ENCODE measurements at places on chromosomes 4 and X.

DNA sequence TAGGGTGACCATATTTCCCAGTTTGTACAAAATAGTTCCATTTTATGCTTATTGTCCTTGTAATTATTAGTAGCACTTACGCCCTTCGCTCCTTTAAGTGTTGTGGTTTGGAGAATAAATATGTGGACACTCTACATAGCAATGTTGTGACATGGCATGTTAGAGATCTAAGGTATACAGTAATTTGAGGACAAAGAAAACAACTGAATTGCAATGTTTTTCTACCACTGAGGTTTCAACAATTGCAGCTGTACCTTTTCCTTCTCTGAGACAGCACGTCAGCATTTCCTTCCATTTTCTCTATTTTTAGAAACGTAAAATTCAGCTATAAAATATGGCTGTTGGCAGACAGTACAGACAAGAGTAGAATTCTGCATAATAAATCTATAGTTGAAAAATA, 323.1 kb downstream of the MAPK10 start:
- no peak for DNase-seq

- no peak for DNase-seq
Measured at GRCh38 chrX:24282381-24283126, 31.3 kb downstream of the SUPT20HL2 start.

- no peak for DNase-seq
Measured at GRCh38 chr4:61992351-61992750, 792.2 kb downstream of the ADGRL3 start.

DNA sequence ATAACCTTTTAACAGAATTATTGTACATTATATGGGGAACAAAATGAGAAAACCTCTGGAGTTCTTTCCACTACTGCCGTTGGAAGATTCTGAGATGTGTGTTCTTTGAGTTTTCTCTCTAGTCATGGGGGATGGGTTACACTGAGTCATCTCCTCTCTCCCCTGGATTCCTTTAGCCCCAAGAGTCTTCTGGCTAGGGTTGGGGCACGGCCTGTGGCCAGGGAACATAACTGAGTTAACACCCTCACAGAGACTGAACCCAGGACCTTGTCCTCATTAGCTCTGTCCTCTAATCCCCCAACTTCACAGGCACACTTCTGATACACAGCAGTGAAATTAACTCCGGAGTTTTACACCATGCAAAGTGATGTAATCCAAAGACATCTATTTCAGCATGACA, 142.3 kb upstream of the F9 start:
- no peak for DNase-seq

GRCh38 chrX:46653482-46653881, 79.9 kb downstream of the CHST7 start:
- no peak for DNase-seq

GRCh38 chr4:157502656-157503055, 282.1 kb downstream of the GRIA2 start:
- DNase-seq = no peak

DNA sequence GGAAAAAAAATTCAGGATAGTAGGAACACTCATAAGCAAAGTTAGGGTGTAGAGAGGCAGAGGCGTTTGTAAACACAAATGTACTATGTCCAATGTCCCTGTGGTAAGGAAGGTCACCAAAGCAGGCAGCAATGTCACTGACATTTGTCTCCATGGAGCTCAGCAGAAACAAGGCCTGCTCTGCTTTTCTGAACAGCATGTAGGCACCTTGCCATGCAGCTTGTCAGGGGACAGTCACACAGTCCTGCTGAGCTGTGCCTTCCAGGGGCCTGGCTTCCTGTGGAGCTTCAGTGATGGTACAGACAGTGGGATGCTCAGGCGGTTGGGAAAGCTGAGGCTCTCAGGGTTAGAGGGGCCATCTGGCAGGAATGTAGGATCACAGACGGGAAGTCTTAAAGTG, 74.5 kb upstream of the HS3ST1 start:
- peak; percentile 70 for DNase-seq

All from left ventricle myocardium inferior (tissue), 1 donor.